ENCODE measurements at places on chromosomes 12 and 14.

- no peak for DNase-seq
Observed at GRCh38 chr14:95784137-95784536, 70.2 kb upstream of the TCL1A start.

DNA sequence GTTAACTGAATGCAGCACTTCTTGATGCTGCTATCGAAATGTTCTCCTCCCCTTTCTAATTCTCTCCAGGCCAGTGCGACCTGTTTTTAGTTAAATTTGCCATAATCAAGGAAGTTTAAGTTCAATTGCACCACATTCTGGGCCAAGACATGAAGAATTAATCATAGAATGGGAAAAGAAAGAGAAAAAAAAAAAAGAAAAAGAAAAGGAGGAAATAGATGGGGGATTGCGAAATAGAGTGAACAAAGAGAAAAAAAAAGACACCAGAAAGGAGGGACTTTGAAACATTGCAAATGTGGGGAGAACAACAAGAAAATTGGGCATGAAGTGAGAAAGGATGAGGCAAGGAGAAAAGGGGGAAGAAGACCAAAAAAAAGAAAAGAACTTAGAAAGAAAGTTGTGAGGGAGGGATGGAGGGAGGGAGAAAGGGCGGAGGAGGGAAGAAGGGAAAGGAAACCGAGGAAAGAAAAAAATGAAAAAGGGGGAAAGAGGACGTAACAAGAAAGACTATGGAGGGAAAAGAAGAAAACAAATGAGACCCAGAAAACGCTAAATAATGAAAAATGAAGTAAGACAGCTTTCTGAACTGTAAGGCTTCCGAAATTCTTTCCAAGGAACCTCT, 32.8 kb upstream of the TBX5 start:
- DNase-seq, result no peak

GRCh38 chr14:33686856-33687255, 264.0 kb downstream of the EGLN3 start:
- DNase-seq, result no peak

GRCh38 chr12:118290130-118290529, 82.6 kb downstream of the TAOK3 start:
- no peak for DNase-seq

DNA sequence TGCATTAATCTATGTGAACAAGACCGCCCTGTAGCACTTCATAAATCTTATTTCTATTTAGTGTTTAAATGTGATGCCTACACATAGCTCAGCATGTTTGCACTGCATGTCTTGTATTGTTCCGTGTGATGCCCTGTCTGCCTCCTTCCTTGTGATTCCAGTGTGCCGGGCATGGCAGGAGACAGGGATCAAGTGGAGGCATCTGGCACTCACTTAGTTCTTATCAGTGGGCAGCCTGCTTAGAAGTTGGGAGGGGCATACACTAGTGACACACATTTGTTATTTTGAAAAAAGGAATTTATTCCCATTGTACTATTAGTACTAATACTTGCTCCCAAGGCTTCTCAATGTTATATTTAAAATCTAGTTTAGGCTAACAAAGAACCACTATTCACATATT, 176.4 kb downstream of the KCNA5 start:
- DNase-seq, result no peak

GRCh38 chr12:65956056-65956738, 131.9 kb downstream of the HMGA2 start:
- DNase-seq, result no peak

DNA sequence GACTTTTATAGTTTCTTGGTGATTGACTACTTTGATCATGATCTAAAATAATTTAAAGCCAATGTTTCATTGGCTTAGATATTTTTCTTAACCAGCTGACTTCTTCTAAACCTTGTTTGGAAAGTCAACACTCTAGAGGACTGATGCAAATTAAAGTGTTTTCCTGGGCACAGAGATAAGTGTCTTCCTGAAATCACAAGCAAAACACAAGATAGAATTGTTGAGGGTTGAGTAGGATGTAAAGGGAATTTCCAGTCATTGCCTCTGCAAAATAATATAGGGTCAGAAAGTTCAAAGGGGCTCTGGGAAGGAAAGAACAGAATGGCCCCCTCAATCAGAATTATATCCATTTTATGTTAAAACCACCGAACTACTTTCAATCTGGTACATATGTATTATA, 156.3 kb upstream of the LRIG3 start:
- DNase-seq, result no peak

- no peak for DNase-seq
Observed at GRCh38 chr12:129532707-129533499, 370.9 kb downstream of the TMEM132D start.

GRCh38 chr14:33103489-33103888, 164.8 kb downstream of the NPAS3 start:
- DNase-seq, result no peak

GRCh38 chr12:55931780-55932550, 1.0 kb downstream of the DGKA start:
- no peak for DNase-seq

GRCh38 chr12:25072906-25073650, 121.9 kb downstream of the DNAI7 start:
- DNase-seq, result no peak

DNA sequence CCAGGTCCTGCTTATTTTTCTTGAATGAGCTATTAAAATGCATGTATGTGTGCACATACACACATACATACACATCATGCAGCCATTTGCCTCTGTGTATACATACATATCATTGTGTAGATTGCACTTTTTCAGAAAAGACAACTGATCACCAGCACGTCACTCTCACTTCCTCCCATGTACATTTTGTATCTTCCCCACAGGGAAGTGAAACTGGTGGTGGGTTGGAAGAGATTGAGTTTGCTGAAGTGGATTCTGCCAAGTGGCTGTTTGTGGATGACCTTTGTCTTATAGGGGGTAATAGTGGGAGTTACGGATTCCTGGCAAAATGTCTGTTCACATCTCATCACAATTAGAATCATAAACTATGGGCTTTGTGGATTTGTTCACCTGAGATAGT, 448.6 kb downstream of the RAD51B start:
- no peak for DNase-seq

DNA sequence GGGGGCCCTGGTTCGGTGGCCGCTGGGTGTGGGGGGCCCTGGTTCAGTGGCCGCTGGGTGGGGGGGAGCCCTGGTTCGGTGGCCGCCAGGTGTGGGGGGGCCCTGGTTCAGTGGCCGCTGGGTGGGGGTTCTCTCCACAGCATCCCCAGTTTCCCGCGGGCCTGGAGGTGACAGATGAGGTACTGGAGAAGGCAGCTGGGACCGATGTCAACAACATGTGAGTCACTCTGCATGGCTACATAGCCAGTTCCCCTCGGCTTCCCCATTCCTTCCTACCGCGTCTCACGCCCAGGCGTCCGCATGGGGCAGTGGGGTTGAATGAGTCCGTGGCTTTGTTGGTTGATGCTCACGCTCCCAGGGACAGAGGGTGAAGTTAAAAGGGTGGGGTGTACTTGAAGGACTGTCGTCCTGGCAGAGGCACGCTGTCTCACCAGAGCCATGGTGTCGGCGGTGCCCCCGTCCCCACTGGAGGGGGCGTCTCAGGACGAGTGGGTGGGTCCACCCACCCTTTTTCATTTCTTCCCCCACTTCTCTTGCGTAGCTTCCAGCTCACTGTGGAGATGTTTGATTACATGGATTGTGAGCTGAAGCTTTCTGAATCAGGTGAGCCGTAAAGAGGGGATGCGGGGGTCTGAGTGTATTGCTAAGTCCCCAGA, 15.6 kb downstream of the HIP1R start:
- no peak for DNase-seq

DNA sequence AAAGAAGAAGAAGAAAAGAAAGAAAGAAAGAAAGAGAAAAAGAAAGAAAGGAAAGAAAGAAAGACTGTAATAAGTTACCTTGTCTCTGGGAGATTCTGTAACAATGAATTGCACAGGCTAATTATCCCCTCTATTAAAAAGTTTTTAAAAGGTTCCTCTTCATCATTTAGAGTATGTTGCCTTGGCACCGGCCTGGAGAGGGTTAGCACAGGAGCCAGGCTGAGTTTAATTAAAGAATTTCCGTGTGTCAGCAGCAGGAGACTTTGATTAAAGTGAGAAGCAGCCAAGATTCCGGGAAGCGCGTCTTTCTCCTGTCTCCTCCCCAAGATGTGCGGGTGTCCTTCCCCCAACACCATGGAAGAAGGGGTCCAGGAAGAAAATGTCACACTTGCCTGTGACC, 92.8 kb upstream of the ETV6 start:
- DNase-seq, result no peak

DNA sequence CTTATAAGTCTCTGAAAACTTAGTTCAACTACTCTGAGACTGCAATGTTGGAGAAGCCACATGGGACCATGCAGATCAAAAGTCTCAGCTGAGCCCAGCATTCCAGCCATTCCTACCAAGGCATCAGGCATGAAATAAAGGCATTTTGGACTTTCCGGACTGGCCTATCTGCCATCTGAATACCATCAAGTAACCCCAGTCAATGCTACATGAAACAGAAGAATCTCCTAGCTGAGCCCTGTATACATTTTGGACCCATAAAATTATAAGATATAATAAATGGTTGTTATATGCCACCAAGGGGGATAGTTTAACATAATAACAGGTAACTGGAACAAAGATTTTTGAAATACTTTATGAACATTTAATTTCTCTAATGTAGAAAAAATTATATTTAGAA, 9.3 kb upstream of the TMEM260 start:
- no peak for DNase-seq

- no peak for DNase-seq
Observed at GRCh38 chr14:89566180-89566579, 149.1 kb upstream of the FOXN3 start.

DNA sequence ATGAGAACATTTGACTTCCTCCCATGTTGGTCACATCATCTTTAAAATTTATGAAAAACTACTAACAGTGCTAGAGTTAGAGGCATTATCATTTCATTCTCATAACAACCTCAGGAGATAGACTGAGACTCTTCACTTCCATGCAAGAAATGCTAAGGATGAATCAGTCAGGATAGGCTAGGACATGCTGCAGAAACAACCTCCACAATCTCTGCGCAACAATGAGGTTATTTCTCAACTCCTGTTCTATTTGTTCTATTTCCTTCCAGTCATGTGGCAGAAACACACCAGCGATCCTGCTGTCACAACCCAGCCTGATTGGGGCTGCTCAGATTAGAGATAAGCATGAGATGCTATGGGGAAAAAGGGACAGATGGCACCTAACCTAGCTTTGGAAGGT, 49.0 kb upstream of the TMEM263 start:
- no peak for DNase-seq

GRCh38 chr12:97924122-97924521, 461.5 kb downstream of the RMST start:
- DNase-seq, result no peak

- no peak for DNase-seq
Observed at GRCh38 chr14:60691383-60692113, 32.6 kb downstream of the SIX4 start.

DNA sequence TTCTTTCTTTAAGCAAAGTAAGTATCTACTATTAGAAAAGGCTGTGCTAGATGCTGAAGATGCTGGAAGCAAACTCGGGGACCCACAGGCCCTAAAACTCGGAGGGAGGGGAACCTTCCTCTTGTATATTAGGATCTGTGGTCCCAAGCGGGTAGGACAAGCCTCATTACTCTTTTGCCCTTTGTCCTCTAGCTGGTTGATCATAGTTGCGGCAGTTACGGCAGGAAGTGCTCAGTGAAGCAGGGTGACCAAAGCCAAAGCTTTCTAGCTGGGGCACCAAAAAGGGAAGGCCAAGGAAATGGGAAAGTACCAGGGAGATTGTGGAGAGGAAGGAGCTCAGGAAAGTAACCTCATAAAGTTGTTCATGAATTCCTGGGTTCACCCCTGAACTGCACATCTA, 76.3 kb downstream of the SCFD1 start:
- DNase-seq, result no peak

DNA sequence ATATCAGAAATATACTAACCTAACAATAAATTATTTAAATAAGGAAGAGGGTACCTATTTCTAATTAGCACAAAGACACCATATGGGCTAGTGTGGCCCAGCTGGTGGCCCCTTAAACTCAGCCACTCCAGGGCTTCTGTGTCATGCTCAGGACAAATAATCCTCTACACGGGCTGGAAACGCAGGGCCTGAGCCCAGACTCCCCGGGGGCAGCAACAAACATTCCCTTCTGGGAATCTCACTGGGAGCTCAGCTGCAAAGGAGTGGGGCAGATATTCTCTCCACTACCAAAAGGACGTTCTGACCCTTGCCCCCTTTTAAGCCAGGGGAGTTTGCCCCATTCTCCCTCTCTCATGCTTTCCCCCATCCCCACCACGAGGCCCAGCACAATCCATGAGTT, 43.7 kb upstream of the ELK3 start:
- DNase-seq, result no peak

- DNase-seq, result no peak
Observed at GRCh38 chr12:125001636-125002035, 8.2 kb downstream of the BRI3BP start.

- DNase-seq, result no peak
Observed at GRCh38 chr14:49769171-49769570, 1.2 kb downstream of the KLHDC2 start.

GRCh38 chr12:108604208-108604941, 6.5 kb upstream of the TMEM119 start:
- DNase-seq, result no peak

DNA sequence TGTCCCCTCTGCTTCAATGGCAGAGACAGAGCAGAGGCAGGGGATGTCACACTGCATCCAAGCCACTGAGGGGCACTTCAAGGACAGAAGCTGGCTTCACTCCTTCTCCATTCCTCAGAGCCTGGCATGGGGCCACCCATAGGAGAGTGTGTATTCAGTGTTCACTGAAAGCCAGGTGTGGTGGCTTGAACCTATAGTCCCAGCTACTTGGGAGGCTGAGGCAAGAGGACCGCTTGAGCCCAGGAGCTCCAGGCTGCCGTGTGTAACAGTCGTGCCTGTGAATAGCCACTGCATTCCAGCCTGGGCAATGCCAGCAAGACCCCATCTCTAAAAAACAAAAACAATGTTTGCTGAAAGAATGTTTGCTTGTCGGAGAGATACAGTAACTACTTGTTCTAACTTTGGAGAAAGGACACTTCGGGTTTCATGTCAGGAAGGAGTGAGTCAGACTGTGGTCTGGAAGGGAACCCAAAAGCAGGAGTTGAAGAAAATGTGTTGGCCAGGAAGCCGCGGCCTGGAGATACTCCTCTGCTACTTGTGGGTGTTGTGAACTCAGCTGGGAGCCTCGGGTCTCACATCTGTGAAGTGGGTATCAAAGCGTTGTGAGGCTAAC, 43.4 kb downstream of the ELK3 start:
- DNase-seq, result peak; percentile 84

GRCh38 chr12:96327346-96327745, 72.9 kb downstream of the CDK17 start:
- no peak for DNase-seq

GRCh38 chr12:46260913-46261476, 7.8 kb downstream of the SLC38A1 start:
- no peak for DNase-seq

DNA sequence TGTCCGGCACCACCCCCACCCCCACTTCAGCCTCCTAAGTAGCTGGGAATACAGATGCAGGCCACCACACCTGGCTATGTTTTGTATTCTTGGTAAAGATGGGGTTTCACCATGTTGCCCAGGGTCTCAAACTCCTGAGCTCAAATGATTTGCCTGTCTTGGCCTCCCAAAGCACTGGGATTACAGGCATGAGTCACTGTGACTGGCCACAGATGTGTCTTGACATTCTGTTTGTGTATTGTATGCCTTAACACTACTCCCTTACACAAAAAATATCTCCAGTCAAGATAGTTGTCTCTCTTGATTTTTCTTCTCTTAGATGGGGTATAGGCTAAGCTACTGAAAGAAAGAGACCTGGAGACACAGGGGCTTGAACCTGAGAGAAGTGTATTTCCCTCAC, 17.6 kb downstream of the CLEC14A start:
- no peak for DNase-seq

Measured in AG09319 (cell line).